Caki2 (cell line): ENCODE measurements at places on chromosomes 1 and 21.

DNA sequence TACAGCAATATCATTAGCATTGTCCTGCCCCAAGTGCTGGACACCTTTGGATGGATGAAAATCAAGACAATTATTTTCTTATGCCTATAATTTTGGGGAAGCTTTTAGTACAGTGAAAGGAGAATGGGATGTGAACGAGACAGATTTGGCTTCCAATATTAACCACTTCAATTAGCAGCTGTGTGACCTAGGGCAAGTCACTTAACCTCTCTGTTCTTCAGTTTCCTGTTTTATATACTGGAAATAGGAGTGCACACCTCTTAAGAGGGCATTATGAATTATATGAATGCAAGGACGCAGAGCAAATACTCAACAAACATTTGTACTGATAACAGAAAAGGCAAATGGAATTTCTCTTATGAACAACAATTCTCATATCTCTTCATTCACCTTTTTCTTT is 18.5 kb downstream of the CYP2J2 start:
- no peak for DNase-seq

DNA sequence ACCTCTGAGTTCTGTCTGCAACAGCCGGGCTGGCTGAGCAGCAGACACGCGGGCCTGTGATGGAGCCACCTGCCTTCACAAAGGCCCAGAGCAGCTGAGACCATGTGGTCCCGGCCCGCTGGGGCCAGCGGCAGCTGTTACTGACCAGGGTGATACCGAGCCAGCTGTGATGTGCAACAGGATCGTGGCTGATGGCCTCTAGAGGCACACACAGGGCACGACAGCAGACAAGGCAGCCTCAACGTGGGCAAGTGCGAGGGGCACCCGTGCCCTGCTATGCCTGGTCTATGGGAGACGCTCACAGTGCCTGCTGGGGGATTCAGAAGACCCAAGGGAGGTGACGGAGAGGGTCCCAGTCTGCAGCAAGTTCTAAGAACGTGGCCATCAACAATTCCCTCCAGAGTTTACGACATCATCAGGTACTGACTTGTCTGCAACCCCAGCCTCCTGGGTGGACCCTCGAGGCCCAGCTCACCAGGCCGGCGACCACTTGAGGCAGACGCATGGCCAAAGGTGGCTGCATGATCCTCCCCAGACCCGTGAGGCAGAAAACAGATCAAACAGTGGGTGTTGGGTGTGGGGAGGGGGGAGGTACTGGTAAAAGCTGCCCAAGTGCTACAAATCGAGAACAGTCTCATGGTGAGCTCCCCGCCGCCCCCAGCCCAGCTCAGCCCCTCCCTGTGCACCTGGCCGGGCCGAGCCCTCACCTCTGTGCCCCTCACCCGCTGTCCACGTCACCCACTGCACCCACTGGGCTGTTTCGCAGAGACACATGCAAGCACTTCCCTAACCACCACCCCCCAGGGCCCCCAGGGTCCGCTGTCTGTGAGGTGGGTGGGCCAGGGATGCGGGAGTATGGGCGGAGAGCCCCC is 6.0 kb downstream of the POFUT2 start:
- DNase-seq, result no peak

DNA sequence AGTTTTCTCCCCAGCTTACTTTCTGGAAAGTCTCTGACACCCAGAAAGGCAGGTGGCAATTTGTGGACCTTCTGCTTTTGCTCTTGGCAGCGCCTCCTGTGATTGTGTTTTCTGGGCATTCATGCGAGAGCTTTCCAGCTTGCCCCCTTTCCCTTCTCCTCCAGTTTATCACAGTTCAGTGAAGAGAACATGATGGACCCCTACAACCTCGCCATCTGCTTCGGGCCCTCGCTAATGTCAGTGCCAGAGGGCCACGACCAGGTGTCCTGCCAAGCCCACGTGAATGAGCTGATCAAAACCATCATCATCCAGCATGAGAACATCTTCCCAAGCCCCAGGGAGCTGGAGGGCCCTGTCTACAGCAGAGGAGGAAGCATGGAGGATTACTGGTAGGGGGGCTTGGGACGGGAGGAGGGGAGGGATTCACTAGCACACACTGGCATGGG is 24.3 kb upstream of the IKBKE start:
- no peak for DNase-seq

DNA sequence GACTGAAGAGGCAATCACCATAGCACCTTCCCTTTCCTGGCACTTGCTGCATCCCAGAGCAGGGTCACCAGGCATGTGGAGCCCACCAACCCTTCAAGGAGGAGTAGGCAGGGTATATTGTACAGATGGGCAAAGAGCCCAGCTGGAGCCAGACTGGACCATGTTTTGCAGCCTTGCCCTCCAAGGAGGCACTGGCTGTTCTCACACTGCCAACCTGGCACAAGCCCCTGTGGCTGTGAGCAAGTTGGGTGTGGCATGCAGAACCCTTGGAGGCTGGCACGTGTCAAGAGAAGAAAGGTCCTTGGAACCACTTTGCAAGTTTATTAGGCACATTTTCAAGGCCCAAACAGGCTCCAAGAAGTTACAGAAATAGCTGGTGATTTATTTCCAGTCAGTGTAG is 146.4 kb downstream of the FOXD2 start:
- DNase-seq, result no peak

GRCh38 chr1:119987686-119988085 is 81.8 kb downstream of the NOTCH2 start:
- no peak for DNase-seq
